ENCODE measurements at places on chromosomes 11 and 22. TPM values are rescaled to one million over a fixed set of nuclear protein-coding genes. Genes with fewer than 3 reads are reported as not detected.

CCDC89 gene
- 0.20 TPM for total RNA-seq

SYT12 gene
- not detected for total RNA-seq

EHBP1L1 gene
- total RNA-seq: 100 TPM

TRIM64C gene
- total RNA-seq: not detected

- no peaks in the 10 kb centered on the region for H3K4me1 ChIP-seq
- H3K36me3 ChIP-seq: no peaks in the 10 kb centered on the region
- H3K27ac ChIP-seq: no peak overlapping the region
- H3K27me3 ChIP-seq: no peaks in the 10 kb centered on the region
- DNase-seq: no peak
These were observed 38.2 kb downstream of the KIAA0930 start for GRCh38 chr22:45202333-45203149.

GRCh38 chr11:5937868-5938602, 4.0 kb upstream of the OR56A3 start:
- no peak for DNase-seq
- no peaks in the 10 kb centered on the region for H3K27me3 ChIP-seq
- no peak overlapping the region for H3K27ac ChIP-seq
- no peaks in the 10 kb centered on the region for H3K36me3 ChIP-seq
- no peaks in the 10 kb centered on the region for H3K4me1 ChIP-seq

GRCh38 chr11:36103933-36104530, 160.2 kb downstream of the LDLRAD3 start:
- no peaks in the 10 kb centered on the region for H3K36me3 ChIP-seq
- H3K4me3 ChIP-seq: no peak overlapping the region
- peak overlapping the region; percentile 4 for H3K27ac ChIP-seq
- DNase-seq: no peak
- H3K4me1 ChIP-seq: no peaks in the 10 kb centered on the region

- no peaks in the 10 kb centered on the region for H3K4me1 ChIP-seq
- H3K27me3 ChIP-seq: no peaks in the 10 kb centered on the region
- no peak overlapping the region for H3K4me3 ChIP-seq
- no peaks in the 10 kb centered on the region for H3K36me3 ChIP-seq
- H3K27ac ChIP-seq: no peak overlapping the region
- DNase-seq: no peak
These were observed 124.3 kb downstream of the TRIM29 start for GRCh38 chr11:120013325-120014250.

- DNase-seq: no peak
- no peak overlapping the region for H3K27ac ChIP-seq
- no peaks in the 10 kb centered on the region for H3K4me1 ChIP-seq
- no peaks in the 10 kb centered on the region for H3K27me3 ChIP-seq
- no peak overlapping the region for H3K4me3 ChIP-seq
These were observed 53.6 kb downstream of the SCUBE1 start for GRCh38 chr22:43289531-43289963.

- DNase-seq: no peak
- H3K4me3 ChIP-seq: no peak overlapping the region
- no peak overlapping the region for H3K27ac ChIP-seq
- peaks cover 25% of the 10 kb centered on the region for H3K4me1 ChIP-seq
- H3K36me3 ChIP-seq: peaks cover 8% of the 10 kb centered on the region
These were observed 648 bp upstream of the IL18BP start for GRCh38 chr11:71998061-71998460.

DNA sequence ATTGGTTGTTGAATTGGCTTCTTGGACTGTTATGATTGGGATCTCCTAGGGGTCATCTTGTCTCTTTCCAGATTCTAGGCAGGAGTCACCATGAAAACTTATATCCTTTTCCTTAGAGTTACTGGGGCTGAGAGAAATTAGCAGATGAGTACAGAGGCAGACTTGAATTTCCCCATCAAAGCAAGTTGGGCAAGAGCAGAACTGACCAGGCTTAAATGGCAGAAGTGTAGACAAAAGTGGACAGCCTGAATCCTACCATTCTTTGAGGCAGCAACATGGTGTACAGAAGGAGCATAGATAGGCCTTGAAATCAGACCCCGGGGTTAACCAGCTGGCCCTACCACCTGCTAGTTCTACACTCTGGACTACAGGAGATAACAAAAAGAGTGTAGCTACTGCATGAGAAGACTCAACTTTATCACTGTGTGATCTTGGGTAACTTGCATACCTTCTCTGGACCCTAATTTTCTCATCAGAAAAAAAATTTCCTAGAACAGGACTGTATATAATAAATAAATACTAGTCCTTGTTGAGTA, 427.4 kb upstream of the CADM1 start:
- no peak overlapping the region for H3K4me3 ChIP-seq
- no peak for DNase-seq
- H3K27ac ChIP-seq: no peak overlapping the region
- H3K4me1 ChIP-seq: no peaks in the 10 kb centered on the region

GRCh38 chr11:74204701-74205100, 33.6 kb downstream of the PPME1 start:
- H3K27ac ChIP-seq: no peak overlapping the region
- no peak for DNase-seq
- H3K36me3 ChIP-seq: peaks cover 11% of the 10 kb centered on the region

All from CD8-positive, alpha-beta memory T cell (primary cell).